NCI-H774 (cell line): ENCODE measurements at places on chromosomes 6 and 20.

DNA sequence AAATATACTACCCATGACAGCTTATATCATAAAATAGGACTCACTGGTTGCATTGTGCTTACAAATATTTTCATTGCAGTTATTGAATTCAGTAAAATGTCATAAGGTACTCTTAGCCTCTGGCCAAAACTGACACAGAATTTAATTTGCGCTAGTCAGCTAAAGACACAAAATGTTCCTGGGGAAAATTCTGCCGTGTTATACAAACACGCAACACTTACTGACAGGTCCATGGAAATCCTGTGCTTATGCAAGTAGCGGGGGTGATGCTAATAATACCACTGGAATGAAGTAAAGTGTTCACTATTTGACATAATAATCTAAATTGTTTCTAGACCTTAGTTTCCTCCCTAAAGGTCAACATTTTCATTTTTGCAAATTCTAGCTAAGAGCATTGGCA lies 354.4 kb upstream of the RSPO3 start:
- no peak for DNase-seq

GRCh38 chr6:84501315-84501714 lies 263.1 kb downstream of the TBX18 start:
- no peak for DNase-seq

DNA sequence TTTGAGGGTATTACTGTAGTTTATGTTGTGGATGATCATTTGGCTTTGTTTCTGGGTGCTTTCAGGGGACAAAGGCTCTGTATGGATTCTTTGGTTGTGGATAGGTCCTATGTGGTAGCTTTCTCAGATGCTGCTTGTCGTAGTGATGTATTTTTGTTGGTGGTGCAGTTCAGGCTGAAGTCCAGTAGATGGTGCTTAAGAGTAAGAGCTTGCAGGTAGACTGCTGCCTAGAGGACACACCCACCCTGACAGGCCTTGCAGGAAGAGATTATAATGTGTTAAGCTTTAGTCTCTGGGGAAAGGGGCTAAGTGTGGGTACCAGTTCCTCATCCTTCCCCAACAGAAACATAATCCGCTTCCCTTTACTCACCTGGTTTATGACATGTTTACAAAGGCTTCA lies 62.6 kb upstream of the ADGRB3 start:
- no peak for DNase-seq

- no peak for DNase-seq
These were observed 111.0 kb downstream of the PLCB1 start for GRCh38 chr20:8242827-8243724.

- peak; percentile 82 for DNase-seq
These were observed 663 bp downstream of the FYN start for GRCh38 chr6:111872401-111873177.

DNA sequence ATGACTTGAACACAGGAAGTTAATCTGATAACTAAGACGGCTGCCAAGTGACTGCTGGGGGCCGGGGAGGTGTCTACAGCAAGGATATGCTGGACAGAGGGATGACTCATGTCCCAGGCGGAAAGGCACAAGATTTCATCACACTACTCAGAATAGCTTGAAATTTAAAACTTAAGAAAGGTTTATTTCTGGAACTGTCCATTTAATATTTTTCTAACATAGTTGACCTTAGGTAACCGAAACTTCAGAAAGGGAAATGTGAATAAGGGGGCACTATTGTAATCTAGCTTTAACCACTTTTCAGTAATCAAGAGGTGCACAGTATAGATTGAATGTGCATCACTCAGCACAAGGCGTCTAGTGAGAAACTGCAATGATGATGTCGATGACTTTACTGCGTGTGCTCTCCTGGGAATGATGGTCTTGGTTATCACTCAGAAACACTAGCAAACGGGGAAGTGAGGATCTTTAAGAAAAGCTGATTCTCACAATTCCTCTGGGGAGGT lies 171.5 kb downstream of the QKI start:
- no peak for DNase-seq

GRCh38 chr6:132751306-132751705 lies 6.4 kb downstream of the VNN2 start:
- no peak for DNase-seq

DNA sequence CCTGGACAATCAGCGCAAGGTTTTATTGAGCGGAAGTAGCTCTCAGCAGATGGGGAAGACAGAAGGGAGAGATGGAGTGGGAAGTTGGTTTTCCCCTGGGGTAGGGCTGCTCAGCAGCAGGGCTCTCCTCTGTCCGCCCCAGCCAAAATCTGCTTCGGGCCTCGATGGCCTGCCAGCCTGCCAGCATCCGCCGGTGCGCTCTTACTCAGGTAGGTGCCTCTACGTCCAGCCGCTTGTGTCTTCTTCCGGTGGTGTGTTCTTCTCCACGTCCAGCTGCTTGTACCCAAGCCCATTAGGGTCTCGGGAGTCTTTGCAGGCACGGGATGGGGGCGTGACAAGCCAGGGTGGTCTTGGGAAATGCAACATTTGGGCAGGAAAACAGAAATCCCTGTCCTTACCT lies 1340.0 kb upstream of the MAP3K7 start:
- DNase-seq: no peak

GRCh38 chr6:135323202-135323668 lies 142.1 kb downstream of the MYB start:
- no peak for DNase-seq

GRCh38 chr6:166770216-166771116 lies 143.4 kb upstream of the RPS6KA2 start:
- no peak for DNase-seq

GRCh38 chr6:81625216-81625615 lies 127.3 kb downstream of the TENT5A start:
- DNase-seq: no peak

GRCh38 chr20:23063168-23063567 lies 13.7 kb upstream of the THBD start:
- no peak for DNase-seq

GRCh38 chr20:47667531-47668312 lies 117.6 kb downstream of the SULF2 start:
- DNase-seq: no peak

- no peak for DNase-seq
These were observed 337.8 kb upstream of the DEFB115 start for GRCh38 chr20:30919514-30920188.

- DNase-seq: peak; percentile 3
These were observed 5.0 kb downstream of the DST start for GRCh38 chr6:56637640-56638039.

GRCh38 chr6:24374612-24375011 lies 16.8 kb upstream of the DCDC2 start:
- no peak for DNase-seq

DNA sequence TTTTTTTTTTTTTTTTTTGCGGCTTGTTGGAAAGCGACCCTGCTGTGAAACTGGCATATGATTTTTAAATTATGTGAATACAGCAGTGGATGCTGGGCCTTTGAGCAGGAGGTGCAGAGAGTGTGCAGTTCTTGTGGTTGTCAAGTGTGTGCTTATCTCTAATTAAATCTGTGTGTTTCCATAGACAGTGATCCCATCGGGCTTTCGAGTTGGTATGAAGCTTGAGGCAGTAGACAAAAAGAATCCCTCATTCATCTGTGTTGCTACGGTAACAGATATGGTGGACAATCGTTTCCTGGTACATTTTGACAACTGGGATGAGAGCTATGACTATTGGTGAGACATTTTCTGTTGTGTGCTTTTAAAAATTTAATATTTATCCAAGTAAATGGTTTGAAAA lies 52.4 kb downstream of the L3MBTL3 start:
- no peak for DNase-seq

GRCh38 chr6:152379423-152379822 lies 257.7 kb downstream of the SYNE1 start:
- no peak for DNase-seq

DNA sequence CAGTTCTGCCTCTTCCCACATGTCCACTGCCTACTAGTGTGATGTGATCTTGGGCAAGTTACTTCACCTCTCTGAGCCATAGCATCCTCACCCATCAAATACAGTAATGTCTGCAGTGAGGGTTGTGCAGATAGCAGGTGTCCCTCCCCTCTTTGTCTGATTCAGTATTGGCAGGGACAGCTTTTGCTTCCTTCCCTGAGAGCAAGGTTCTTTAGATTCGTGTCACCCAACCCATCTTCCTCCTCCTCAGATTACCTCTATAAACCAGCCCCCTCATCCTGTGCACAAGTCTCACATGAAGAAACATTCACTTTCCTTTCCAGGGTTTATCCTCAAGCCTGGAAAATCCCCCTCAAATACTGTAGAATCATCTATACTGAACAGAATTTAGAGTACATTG lies 15.4 kb downstream of the ACTR5 start:
- no peak for DNase-seq

DNA sequence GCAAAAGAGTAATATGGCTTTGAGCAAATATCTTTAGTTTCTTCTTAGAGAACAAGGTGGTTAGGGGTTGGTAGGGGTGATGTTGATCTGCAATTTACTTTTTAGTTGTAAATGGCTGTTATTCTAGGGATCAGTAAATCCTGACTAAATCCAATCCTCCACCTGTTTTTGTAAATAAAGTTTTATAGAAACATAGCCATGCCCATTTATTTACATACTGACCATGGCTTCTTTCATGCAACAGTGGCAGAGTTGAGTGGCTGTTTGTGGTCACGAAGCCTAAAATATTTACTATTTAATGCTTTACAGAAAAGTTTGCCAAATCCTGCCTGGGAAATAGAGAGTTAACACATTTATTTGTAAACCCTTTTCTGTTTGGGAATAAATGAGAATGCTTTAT lies 14.7 kb downstream of the HIVEP1 start:
- no peak for DNase-seq

GRCh38 chr6:152651986-152652385 lies 14.8 kb upstream of the SYNE1 start:
- DNase-seq: no peak

GRCh38 chr6:1612974-1613306 lies 3.2 kb downstream of the FOXC1 start:
- no peak for DNase-seq

GRCh38 chr6:109449795-109450673 lies 5.5 kb downstream of the MICAL1 start:
- no peak for DNase-seq

- DNase-seq: no peak
These were observed 188.7 kb upstream of the GMDS start for GRCh38 chr6:2434116-2434515.

- DNase-seq: no peak
These were observed 153.0 kb downstream of the BCAS1 start for GRCh38 chr20:53917145-53918019.

GRCh38 chr20:8782804-8783203 lies 286.1 kb upstream of the PLCB4 start:
- DNase-seq: no peak

GRCh38 chr20:46022411-46023147 lies 6.4 kb upstream of the SLC12A5 start:
- DNase-seq: peak; percentile 40

GRCh38 chr6:42260396-42260888 lies 42.8 kb upstream of the MRPS10 start:
- DNase-seq: no peak

- DNase-seq: no peak
These were observed 30.6 kb upstream of the QKI start for GRCh38 chr6:163383912-163384311.

GRCh38 chr6:62707156-62707555 lies 421.1 kb upstream of the KHDRBS2 start:
- DNase-seq: no peak

- DNase-seq: no peak
These were observed 588.4 kb upstream of the CITED2 start for GRCh38 chr6:139962654-139963347.
